ENCODE measurements at places on chromosomes 1 and 21. TPM values are rescaled to one million over a fixed set of nuclear protein-coding genes. Genes with fewer than 3 reads are reported as not detected.

Gene GJC2
- 1.6 TPM for total RNA-seq

Gene FALEC
- total RNA-seq = 0.84 TPM

Gene PTPN14
- 14.6 TPM for total RNA-seq

Gene OR11L1
- not detected for total RNA-seq

Gene INSRR
- total RNA-seq = 0.18 TPM

- no peak for DNase-seq
These were observed 68.8 kb upstream of the BMP8A start for GRCh38 chr1:39422614-39423013.

GRCh38 chr1:110860174-110860573 lies 12.8 kb upstream of the CD53 start:
- DNase-seq = no peak

GRCh38 chr1:6603915-6604558 lies 1.4 kb upstream of the KLHL21 start:
- peak; percentile 89 for DNase-seq

- no peak for DNase-seq
These were observed 63.6 kb downstream of the RUNX3 start for GRCh38 chr1:24866211-24867083.

GRCh38 chr1:25534410-25534788 lies 9.0 kb upstream of the LDLRAP1 start:
- DNase-seq = peak; percentile 46

DNA sequence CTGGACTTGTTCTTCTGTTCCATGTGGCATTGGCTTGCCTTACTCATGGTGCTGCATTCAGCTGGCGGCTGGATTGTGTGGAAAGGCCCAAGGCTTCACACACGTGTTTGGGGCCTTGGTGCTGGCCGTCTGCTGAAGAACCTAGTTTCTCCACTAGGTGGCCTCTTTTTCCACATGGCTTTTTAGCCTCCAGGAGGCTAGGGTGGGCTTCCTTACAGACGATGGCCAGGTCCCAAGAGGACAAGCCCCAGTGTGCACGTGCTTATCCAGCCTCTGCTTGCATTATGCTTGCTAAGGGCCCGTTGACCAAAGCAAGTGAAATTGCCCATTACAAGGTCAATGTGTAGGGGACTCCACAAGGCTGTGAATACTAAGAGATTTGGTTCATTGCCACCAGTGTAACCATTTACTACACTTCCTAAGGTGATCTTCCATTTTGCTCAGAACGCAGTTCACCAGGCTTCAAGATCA lies 47.5 kb upstream of the FOXO6 start:
- no peak for DNase-seq

- peak; percentile 44 for DNase-seq
These were observed 670 bp downstream of the CLSTN1 start for GRCh38 chr1:9822897-9823692.
